ENCODE measurements at places on chromosomes 1 and 21. TPM values are rescaled to one million over a fixed set of nuclear protein-coding genes. Genes with fewer than 3 reads are reported as not detected.

The LCE1E gene
- total RNA-seq, result not detected

The ALX3 gene
- total RNA-seq, result not detected

The UBL4B gene
- not detected for total RNA-seq

GRCh38 chr1:69643266-69643665 is 75.5 kb downstream of the LRRC7 start:
- DNase-seq, result no peak

DNA sequence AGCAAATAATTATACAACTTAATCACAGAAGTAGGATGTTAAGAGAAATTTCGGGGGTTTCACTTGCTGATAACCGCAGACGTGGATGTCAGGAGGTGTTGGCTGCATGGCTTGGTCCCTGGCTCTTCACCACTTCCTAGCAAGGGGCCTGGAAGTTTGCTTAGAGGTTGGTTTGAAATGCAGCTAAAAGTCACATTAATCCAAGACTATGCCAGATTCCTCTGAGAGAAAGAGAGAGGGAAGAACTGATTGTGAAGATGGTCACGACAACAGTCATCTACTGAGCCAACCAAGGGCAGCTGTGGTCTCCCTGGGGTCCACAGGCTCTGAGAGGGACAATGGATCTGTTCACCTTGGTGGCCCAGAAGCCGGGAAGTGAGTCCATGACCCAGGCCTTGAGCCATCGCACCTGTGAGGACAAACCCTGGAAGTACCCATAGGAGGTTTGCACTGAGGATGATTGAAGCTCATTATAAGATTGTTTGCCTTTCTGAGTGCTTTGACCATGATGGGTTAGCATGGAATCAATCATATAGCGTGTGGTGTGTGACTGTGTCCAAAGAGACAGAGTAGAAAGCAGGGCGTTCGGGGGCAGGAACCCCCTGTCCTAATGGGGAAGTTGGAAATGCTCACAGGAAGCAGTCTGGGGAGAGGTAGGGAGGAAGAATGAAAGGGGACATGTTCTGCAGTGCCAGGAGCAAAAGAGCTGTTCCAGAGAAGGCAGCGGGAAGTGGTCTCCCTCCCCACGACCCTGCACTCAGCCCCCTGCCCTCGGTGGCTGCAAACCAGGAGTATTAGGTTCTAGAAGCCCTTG is 47.1 kb downstream of the UMODL1 start:
- DNase-seq, result no peak

- no peak for DNase-seq
These were observed 895.9 kb upstream of the ADGRL4 start for GRCh38 chr1:79902418-79902817.

- no peak for DNase-seq
These were observed 40.1 kb downstream of the TRAPPC10 start for GRCh38 chr21:44052071-44052829.
